ENCODE measurements at places on chromosomes 3 and 15. TPM values are rescaled to one million over a fixed set of nuclear protein-coding genes. Genes with fewer than 3 reads are reported as not detected.

NANOGP8 gene
- total RNA-seq, result 0.59 TPM

DNA sequence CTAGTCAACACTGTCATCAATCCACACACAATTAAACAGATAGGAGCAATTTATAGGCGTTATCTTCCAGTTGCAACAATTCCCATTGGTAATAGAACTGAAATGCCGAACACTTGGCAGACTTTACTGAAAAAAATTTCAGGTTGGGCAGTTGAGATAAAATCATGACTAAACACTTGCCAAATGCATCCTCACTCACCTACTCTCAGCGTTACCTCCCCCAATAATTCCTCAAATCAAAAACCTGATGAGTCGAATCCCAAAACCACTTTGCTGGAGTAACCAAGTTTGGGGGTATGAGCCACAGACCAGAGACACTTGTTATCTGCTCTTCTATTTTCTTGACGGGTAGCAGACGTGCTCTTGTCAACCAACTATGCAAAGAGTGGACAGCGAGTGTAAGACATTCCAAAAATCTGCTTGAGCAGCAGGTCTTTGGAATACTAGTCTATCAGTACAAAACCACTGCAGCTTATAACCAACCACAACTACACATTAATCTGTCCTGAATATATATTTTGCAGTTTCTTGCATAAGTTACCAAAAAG is 30.3 kb downstream of the PPP1R2 start:
- peaks cover 62% of the 10 kb centered on the region for H3K36me3 ChIP-seq
- no peak overlapping the region for H3K4me3 ChIP-seq
- H3K4me1 ChIP-seq, result peaks cover 4% of the 10 kb centered on the region
- no peak for DNase-seq
- H3K27me3 ChIP-seq, result no peaks in the 10 kb centered on the region

MCTP2 gene
- 36.1 TPM for total RNA-seq

LRRC15 gene
- 0.24 TPM for total RNA-seq

DNA sequence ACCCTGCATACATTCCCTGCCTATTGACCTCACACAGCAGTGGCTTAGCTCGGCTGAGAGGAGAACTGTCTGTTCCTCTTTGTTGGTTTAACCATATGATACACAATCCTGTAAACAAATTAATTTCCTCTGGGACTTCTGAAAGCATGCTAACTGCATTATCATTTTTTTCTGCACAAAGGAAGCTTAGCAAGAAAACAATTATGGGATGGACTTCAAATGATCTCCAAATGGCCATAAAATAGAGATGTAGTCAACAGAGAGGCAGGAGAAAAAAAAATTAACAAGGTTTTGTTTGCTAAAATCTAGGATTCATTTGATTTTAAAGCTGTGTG is 14.4 kb upstream of the TMC3 start:
- H3K36me3 ChIP-seq, result no peaks in the 10 kb centered on the region
- DNase-seq, result no peak
- H3K4me3 ChIP-seq, result no peak overlapping the region
- no peaks in the 10 kb centered on the region for H3K27me3 ChIP-seq
- no peak overlapping the region for H3K27ac ChIP-seq
- no peaks in the 10 kb centered on the region for H3K4me1 ChIP-seq

GRCh38 chr3:16433701-16434151 is 79.8 kb downstream of the RFTN1 start:
- peaks cover 32% of the 10 kb centered on the region for H3K4me1 ChIP-seq
- no peak for DNase-seq
- H3K36me3 ChIP-seq, result peaks cover 22% of the 10 kb centered on the region
- no peak overlapping the region for H3K27ac ChIP-seq
- no peak overlapping the region for H3K4me3 ChIP-seq

DNA sequence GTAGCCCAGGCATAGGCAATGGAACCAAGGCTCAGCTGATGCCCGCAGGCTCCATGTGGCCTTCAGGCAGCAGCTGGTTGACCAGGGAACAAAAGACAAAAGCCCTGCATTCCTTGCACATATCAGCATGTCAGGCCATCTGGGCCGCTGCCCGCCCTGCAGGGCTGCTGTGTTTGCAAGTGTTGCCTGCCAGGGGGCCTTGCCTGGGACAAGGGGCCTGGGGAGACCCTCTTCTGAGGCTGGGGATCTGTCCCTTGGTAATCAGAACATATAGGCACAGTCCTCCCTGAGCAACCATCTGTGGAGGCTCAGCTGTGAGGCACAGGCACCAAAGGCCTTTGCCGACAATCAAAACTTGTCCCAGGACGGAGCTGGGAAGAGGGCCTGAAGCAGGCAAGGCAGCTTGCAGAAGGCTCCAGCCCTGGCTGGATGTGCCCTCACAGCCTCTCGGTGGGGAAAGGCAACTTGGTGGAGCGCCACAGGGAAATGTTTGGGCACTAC is 138.2 kb downstream of the TPRA1 start:
- H3K4me3 ChIP-seq, result no peak overlapping the region
- peaks cover 24% of the 10 kb centered on the region for H3K4me1 ChIP-seq
- H3K36me3 ChIP-seq, result no peaks in the 10 kb centered on the region

DNA sequence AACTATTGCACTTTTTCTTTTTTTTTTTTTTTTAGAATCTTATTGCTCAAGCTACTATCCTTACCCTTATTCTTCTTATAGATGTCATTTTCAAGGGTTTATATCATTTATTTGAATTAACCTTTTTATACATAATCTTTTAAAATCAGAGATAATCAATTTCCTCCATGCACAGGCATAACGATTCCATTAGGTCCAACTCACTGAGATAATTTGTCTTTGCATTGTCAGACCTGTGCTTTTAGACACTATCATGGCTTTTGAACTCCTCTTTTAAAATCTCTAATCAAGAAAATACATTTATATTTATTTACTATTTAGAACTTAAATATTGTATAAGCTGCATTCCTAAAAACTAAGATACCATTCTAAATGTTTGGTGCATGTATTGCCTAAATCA is 1454.9 kb downstream of the ZPLD1 start:
- H3K36me3 ChIP-seq, result no peaks in the 10 kb centered on the region
- DNase-seq, result no peak
- H3K4me3 ChIP-seq, result no peak overlapping the region
- H3K4me1 ChIP-seq, result no peaks in the 10 kb centered on the region
- no peaks in the 10 kb centered on the region for H3K27me3 ChIP-seq

DNA sequence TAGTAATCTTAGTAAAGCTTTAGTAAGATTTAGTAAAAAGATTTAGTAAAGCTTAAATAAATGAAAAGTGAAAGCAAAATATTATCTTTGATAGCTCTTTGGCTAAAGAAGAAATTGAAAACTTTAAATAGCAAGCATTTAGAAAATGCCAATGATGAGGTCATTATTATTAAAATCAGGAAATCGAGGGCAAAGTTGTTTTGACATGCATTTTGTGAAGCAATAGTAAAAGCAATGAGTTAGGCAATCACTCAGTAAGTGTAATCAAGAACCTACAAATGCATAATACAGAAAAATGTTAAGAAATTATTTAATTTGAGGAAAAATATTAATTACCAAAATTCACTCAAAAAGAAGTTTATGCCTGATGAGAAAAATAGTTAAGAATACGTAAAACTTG is 280.3 kb upstream of the MME start:
- no peak for DNase-seq
- H3K27me3 ChIP-seq, result no peaks in the 10 kb centered on the region
- H3K4me3 ChIP-seq, result no peak overlapping the region
- peaks cover 4% of the 10 kb centered on the region for H3K4me1 ChIP-seq

DNA sequence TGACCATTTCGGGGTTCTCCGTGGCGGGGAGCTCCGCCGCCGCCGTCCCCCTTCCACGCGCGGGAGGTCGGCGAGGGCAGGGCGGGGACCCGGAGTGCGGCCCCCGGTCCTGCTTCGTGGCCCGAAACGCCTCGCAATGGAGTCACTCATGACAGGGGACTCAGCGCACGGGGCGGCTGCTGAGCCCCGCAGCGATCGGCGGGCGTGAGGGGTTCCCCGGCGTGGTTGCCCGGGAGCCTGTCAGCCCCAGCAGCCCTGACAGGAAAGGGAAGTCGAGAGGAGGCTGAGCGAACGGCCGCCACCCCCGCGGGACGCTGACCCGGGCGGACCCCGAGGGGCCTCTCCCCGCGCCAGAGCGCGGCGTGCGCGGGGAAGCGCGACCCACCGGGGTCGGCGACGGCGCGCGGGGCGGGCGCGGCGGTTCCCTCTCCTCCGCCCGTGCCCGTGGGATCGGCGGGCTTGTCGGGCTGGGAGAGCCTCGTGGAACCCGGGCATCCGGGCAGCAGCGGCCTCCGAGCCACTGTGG is 564 bp upstream of the PIGZ start:
- H3K4me1 ChIP-seq, result peaks cover 11% of the 10 kb centered on the region
- peak overlapping the region; percentile 89 for H3K4me3 ChIP-seq
- H3K27ac ChIP-seq, result peak overlapping the region; percentile 84
- H3K27me3 ChIP-seq, result no peaks in the 10 kb centered on the region

GRCh38 chr15:86425746-86426145 is 346.1 kb downstream of the AGBL1 start:
- no peak for DNase-seq
- H3K27ac ChIP-seq, result no peak overlapping the region

C3orf20 gene
- total RNA-seq, result not detected

CHST14 gene
- 15.9 TPM for total RNA-seq

- H3K36me3 ChIP-seq, result no peaks in the 10 kb centered on the region
- H3K4me3 ChIP-seq, result no peak overlapping the region
- no peak overlapping the region for H3K27ac ChIP-seq
- no peaks in the 10 kb centered on the region for H3K27me3 ChIP-seq
Measured at GRCh38 chr3:16173283-16174025, 1.0 kb upstream of the GALNT15 start.

DNA sequence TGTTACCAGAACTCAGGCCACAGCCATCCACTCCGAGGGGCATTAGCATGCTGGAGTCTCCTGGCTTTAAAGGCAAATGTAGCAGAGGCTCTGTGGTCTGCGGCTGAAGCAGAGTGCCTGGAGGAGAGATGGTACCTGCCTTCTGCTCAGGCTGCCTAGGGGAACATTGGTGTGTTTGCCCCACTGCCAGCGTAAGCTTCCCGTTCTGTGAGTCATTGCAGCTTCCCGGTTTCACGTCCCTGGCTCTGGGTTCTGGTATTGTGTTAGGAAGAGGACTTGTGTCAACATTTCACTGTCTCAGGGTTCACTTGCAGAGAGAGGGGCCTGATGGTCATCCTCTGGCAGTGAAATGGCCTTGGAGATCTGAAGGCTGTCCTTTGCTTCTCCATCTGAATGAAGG is 1.8 kb downstream of the GASK1A start:
- peak overlapping the region; percentile 63 for H3K4me3 ChIP-seq
- H3K27me3 ChIP-seq, result peaks cover 12% of the 10 kb centered on the region
- no peaks in the 10 kb centered on the region for H3K36me3 ChIP-seq
- H3K27ac ChIP-seq, result peak overlapping the region; percentile 4
- no peak for DNase-seq

- H3K27ac ChIP-seq, result no peak overlapping the region
- DNase-seq, result no peak
- no peaks in the 10 kb centered on the region for H3K27me3 ChIP-seq
- H3K4me3 ChIP-seq, result no peak overlapping the region
- peaks cover 14% of the 10 kb centered on the region for H3K4me1 ChIP-seq
- no peaks in the 10 kb centered on the region for H3K36me3 ChIP-seq
Measured at GRCh38 chr3:66041116-66041515, 2.4 kb upstream of the MAGI1 start.

DNA sequence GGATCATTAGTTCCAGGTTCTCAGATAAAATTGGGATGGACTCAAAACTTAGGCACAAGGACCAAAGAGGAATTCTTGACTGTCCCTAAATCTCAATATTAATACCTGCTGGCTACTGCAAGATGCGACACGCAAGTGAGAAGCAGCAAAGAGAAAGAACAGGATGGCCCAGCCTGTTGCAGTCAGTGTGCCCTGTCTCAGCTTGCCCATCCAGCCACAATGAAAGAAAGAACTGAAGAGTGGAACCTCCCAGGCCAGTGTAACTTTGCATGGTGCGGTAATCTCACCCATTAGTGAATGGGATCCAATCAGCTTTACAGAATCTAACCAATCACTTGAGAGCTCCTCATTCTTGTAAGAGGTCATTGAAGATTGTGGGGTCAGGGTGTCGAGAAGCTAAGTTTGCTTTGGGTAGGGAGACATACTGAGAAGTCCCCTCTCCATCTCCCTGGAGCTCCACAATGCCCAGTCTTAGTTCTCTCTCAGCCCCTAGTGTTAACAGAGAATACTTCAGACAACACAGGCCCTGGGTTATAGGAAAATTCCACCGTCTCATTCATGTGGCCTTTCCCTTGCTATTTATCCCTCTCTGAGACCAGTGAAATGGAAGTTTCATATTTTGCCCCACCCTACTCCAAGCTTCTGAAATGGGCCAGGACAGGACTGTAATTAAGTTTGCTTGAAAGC is 3.2 kb upstream of the SLC9A9 start:
- no peaks in the 10 kb centered on the region for H3K27me3 ChIP-seq
- DNase-seq, result no peak
- H3K4me3 ChIP-seq, result no peak overlapping the region
- peaks cover 17% of the 10 kb centered on the region for H3K4me1 ChIP-seq
- H3K36me3 ChIP-seq, result no peaks in the 10 kb centered on the region

GRCh38 chr15:38005953-38006808 is 71.7 kb downstream of the TMCO5A start:
- H3K4me1 ChIP-seq, result peaks cover 5% of the 10 kb centered on the region
- DNase-seq, result no peak
- peak overlapping the region; percentile 2 for H3K27ac ChIP-seq
- H3K4me3 ChIP-seq, result no peak overlapping the region
- no peaks in the 10 kb centered on the region for H3K36me3 ChIP-seq

DNA sequence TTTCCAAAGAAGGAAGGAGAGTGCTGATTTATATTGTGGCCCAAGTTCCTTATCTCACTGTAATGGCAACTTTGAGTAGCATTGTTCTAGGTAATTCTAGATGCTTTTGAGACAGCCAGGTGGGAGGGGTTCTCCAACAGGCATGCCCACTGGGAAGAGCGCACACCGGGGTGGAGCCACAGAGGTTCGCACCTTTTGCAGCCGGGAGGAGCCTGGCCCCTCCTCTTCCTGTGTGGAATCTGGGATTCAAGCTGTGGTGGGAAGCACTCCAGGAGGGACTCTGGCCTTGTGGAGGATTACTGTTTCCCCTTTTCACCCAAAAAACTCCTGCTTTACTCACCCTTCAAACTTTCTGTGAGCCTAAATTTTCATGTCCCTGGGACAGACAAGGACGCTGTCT is 53.1 kb downstream of the CFAP20DC start:
- DNase-seq, result no peak
- H3K36me3 ChIP-seq, result no peaks in the 10 kb centered on the region
- H3K27me3 ChIP-seq, result no peaks in the 10 kb centered on the region
- H3K4me3 ChIP-seq, result no peak overlapping the region
- H3K27ac ChIP-seq, result no peak overlapping the region

GRCh38 chr3:71684046-71684756 is 41.0 kb downstream of the EIF4E3 start:
- peaks cover 10% of the 10 kb centered on the region for H3K36me3 ChIP-seq
- no peak overlapping the region for H3K27ac ChIP-seq
- no peaks in the 10 kb centered on the region for H3K27me3 ChIP-seq
- H3K4me1 ChIP-seq, result peaks cover 49% of the 10 kb centered on the region

ROBO1 gene
- total RNA-seq, result 14.8 TPM

TMCO5A gene
- not detected for total RNA-seq

PLA2G4E gene
- total RNA-seq, result 1.1 TPM

DNA sequence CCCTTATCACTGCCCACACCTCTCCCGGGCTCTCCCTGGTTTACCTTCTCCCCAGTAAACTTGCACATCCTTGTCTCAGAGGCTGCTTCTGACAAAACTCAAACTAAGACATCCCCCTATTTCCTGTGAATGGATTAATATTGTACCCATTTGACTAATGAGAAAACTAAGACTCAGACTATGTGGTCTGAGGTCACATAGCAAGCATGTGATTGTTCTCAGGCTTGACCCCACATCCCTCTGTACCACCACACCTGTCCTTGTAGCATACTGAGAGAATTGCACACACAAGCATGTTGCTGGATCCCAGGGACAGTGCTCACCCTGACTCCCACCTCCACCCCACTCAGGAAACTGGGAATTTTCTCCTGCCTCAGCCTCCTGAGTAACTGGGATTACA is 90.7 kb upstream of the HES1 start:
- DNase-seq, result no peak
- no peak overlapping the region for H3K27ac ChIP-seq
- H3K27me3 ChIP-seq, result no peaks in the 10 kb centered on the region
- peaks cover 17% of the 10 kb centered on the region for H3K4me1 ChIP-seq
